ENCODE measurements at places on chromosomes 12 and 14.

- no peak for DNase-seq
These were observed 53.4 kb upstream of the KRR1 start for GRCh38 chr12:75564852-75565251.

DNA sequence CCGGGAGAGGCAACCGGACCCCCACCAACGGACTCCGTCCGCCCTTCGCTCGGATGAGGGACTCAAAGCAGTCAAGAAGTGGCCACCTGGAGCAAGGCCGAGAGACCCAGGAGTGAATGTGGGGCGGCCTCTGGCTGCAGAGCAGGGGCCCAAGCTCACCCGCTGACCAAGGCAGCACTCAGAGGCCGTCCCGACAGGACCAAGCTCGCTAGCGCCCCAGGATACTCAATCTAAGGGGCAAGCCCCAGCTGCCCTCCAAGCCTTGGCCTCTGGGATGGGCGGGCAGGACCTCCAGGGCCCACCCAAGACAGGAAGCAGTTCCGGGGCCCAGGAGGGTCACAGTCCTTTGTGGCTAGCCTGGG, 936 bp downstream of the AKT1 start:
- peak; percentile 14 for DNase-seq

DNA sequence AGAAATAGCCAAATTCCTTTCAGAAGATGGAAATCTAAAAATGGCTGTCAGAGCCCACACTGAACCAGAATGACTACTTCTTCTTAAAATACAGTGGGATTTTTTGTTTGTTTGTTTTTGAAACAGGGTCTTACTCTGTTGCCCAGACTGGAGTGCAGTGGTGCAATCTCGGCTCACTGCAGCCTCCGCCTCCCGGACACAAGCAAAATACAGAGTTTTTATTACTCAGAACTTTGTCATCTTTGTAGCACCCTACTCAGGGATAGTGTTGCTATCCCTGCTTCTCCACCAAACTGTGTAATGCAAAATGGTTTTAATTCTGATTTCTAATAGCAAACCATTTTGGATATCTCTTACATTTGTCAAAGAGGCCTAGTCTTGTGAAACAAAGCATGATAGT, 16.4 kb downstream of the ZNF410 start:
- DNase-seq, result no peak

- DNase-seq, result no peak
These were observed 7.7 kb downstream of the JDP2 start for GRCh38 chr14:75435473-75435872.

DNA sequence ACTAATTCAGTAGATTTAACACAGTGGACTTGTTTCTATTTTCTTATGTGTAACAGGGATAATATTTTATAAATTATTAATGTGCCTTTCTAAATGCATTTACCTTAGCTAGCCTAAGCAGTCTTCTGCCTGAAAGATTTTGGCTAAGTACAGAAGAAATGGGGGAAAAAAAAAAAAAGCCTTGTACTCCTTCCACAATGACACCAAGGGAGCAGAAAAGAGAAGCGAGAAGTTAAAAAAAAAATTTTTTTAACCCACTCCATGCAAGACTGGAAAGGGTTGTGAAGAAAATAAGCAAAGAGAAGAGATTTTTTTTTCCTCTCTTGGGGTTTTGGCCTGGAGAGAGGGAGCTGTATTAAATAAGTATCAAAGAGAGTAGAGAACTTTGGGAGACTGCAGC, 28.7 kb downstream of the NELL2 start:
- DNase-seq, result no peak

GRCh38 chr12:104672501-104673265, 215.9 kb downstream of the CHST11 start:
- peak; percentile 47 for DNase-seq

GRCh38 chr12:25458047-25458552, 95.0 kb downstream of the LMNTD1 start:
- DNase-seq, result peak; percentile 93

GRCh38 chr12:119229837-119230236, 51.1 kb downstream of the HSPB8 start:
- DNase-seq, result peak; percentile 14

GRCh38 chr14:104429291-104429861, 150.2 kb upstream of the C14orf180 start:
- no peak for DNase-seq

- peak; percentile 38 for DNase-seq
These were observed 1441.4 kb downstream of the AACS start for GRCh38 chr12:126506426-126507182.

DNA sequence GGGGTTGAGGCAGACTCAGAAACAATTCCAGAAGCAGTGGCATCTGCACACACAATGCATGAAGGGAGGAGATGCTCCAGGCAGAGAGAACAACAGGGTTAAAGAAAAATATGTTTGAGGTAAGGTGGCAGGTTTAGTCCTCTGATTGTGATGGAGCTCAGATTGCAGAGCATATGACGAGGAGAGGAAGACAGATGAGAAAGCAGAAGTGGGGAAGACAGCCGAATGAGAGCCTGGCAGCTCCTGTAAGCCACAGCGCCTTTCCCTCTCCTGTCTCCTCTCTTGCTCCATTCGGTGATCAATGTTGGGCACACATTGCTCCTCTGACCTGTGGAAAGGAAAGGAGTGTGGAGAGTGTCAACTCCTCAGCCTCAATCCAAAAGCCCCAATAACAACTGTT, 372.2 kb downstream of the GXYLT1 start:
- no peak for DNase-seq

DNA sequence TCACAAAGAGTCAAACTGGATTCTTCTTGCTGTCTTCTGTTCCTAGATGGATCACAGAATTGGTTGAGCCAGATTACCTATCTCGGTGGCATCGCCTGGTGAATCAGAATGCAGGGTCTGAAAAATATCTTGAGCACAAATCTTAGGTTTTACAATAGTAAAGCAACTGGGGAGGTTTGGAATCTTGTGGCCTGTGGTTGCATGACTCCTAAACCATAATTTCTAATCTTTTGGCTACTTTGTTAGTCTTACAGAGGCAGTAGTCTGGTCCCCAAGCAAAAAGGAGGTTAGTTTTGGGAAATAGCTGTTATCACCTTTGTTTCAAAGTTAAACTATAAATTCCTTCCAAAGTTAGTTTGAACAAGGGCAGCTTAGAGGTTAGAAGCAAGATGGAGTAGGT, 1488.5 kb upstream of the FLRT2 start:
- DNase-seq, result peak; percentile 0

GRCh38 chr14:89025561-89026236, 201.2 kb downstream of the TTC8 start:
- no peak for DNase-seq

GRCh38 chr14:78746086-78746595, 576.0 kb downstream of the NRXN3 start:
- DNase-seq, result no peak

DNA sequence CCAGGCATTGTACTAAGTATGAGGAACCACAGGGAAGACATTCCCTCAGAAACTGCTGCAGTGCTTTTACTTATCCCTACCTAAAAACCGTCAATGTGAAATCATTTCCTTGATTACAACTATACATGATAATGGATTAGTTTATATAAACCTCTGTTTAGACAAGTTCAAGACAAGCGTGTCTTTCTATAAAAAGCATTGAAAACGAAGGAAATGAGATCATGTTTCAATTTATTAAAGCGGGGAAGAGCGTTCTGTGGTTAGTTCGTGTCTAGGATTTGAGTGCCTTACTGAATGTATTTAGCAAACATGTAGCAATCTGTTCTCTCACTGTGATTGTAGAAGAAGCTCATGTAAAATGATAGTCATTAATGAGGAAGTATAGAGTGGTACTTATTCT, 37.5 kb downstream of the GALC start:
- DNase-seq, result no peak

DNA sequence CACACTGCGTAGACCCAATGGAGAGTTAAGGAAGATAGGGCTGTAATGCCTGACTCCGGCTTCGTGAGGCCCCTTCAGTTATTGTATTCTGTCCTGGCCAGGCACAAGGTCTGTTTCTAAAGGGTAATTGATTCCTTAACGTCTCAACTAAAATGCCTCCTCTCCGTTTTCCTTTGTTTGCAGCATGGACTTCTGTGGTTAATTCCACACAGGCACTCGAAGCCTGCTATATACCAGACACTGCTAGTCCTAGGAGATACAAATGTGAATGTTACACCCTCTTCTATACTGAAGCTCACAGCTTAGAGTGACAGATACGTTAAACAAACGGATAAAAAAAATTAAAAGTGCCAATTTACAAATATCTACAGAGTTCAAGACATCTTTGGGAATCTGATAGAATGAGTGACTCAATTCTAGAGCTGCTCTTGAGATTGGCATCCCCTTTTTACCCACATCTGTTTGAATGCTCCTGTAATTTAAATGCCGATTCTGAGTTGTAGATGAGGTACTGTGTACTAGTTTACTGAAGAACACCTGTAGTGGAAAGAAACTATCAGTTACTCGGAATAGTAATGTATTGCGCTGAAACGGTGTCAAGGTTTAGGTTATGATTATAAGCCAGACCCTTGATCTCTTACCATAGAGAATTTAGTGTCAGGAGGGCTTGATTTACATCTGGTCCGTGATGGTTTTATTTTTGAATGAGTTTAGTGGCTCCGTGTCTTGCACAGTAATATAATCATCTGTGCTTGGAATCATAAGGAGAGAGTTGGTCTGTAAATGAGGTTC, 784 bp downstream of the PSMA6 start:
- peak; percentile 6 for DNase-seq

DNA sequence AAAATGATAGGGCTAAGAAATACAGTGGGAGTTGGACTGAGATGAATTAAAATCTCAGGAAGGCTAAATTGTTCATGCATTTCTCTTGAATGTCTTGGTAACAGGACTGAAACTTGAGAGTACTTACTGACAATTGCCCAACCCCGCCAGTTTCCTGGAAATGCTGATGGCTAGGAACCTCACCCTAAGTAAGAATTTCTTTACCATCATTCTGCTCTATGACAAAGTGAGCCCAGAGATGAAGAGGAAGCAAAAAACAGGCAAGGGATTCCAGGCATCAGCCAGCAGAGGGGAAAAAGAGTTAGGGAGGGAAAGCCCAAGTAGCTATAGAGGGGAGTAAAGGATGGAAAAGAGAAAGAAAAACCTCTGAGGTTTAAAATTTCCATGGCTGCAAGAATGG, 397.7 kb downstream of the MDGA2 start:
- peak; percentile 18 for DNase-seq

GRCh38 chr14:68271913-68272391, 452.4 kb downstream of the RAD51B start:
- no peak for DNase-seq

GRCh38 chr14:71338153-71338552, 430.9 kb downstream of the PCNX1 start:
- no peak for DNase-seq

DNA sequence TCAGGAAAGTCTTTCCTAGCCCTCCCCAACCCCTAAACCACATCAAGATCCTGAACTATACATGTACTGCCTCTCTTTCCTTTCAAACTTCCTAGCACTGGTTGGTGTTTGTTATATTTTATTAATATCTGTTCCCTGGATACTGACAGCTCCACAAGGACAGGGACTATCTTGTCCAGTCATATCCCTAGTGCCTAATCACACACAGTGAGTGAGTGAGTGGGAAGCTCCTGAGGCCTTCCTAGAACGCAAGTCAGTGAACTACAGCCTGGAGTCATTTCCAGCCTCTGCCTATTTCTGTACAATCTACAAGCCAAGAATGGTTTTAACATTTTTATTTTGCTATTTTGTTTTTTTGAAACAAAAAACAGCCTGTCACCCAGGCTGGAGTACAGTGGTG, 7.5 kb upstream of the ACTR6 start:
- no peak for DNase-seq

GRCh38 chr14:85479771-85480170, 50.2 kb upstream of the FLRT2 start:
- DNase-seq, result no peak

GRCh38 chr14:102407258-102407657, 44.5 kb downstream of the TECPR2 start:
- DNase-seq, result no peak

DNA sequence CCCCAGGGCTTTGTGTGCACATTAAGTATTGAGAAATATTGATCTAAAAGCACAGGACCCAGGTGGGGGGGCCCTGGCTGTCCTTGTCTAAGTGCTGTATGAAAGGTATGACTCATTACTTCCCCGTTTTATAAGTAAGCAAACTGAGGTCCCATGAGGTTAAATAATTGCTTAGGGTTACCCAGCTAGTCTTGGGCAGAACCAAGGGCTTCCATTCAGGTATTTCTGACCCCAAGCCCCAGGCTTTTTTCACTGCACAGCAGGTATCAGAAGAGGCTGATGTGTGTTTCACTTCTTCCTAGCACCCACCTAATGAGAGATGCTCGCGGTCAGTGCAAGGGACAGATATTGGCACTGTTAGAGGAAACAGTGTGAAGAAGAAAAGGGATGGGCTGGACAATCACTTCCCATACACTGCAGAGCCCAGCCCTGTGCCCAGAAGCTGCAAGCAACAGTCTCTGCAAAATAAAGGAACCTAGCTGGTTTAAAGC, 4.7 kb upstream of the TC2N start:
- DNase-seq, result no peak

GRCh38 chr14:69865701-69866365, 13.4 kb upstream of the SMOC1 start:
- DNase-seq, result no peak

- peak; percentile 74 for DNase-seq
These were observed 622.3 kb downstream of the C12orf50 start for GRCh38 chr12:87406926-87407325.

GRCh38 chr14:21267886-21268616, 1.2 kb downstream of the HNRNPC start:
- peak; percentile 27 for DNase-seq

- no peak for DNase-seq
These were observed 39.4 kb downstream of the STAB2 start for GRCh38 chr12:103626498-103626897.

DNA sequence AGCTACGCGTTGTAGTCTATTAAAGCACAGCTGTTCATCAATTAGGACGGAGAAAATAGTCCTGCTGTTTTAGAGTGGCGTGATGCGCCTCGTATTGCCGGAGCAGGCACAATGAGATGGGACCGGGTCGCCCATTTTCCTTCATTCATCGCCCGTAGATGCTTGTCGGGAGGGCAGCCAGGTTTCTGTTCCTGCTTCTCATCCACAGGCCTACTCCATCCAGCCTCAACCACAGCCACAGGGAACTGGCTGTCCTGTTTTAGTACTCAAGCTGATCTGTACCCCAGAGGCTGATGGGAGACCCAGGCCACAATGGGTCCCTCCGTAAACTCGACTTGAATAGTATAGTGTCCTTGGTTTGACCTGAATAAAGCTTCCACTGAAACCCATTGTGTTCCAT, 264.0 kb downstream of the VRK1 start:
- DNase-seq, result no peak

GRCh38 chr12:67705394-67706370, 57.1 kb downstream of the DYRK2 start:
- peak; percentile 84 for DNase-seq

DNA sequence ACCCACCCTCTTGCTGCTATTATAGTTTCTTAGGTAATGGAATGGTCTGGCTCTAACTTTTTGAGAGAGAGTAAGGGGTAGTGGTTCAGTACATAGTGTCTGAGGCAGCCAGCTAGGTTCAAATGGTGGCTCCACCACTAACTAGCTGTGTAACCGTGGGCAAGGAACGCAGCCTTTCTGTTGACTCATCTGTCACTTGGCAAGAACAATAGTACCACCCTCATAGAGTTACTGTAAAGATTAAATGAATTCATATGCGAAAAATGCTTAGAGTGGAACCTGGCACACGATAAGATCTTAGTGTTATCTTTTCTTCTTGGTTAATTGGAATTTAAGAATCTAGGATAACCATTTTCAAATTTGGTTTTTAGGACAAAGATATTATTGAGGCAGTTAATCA, 14.0 kb downstream of the CCDC62 start:
- DNase-seq, result peak; percentile 79

- DNase-seq, result no peak
These were observed 424 bp downstream of the TEDC1 start for GRCh38 chr14:105491366-105491973.

Data from astrocyte (in vitro differentiated cells and primary cell).